ENCODE measurements at places on chromosomes 3 and 15.
A peak's percentile ranks its signal among the peaks of the same experiment; 100 is the strongest.

DNA sequence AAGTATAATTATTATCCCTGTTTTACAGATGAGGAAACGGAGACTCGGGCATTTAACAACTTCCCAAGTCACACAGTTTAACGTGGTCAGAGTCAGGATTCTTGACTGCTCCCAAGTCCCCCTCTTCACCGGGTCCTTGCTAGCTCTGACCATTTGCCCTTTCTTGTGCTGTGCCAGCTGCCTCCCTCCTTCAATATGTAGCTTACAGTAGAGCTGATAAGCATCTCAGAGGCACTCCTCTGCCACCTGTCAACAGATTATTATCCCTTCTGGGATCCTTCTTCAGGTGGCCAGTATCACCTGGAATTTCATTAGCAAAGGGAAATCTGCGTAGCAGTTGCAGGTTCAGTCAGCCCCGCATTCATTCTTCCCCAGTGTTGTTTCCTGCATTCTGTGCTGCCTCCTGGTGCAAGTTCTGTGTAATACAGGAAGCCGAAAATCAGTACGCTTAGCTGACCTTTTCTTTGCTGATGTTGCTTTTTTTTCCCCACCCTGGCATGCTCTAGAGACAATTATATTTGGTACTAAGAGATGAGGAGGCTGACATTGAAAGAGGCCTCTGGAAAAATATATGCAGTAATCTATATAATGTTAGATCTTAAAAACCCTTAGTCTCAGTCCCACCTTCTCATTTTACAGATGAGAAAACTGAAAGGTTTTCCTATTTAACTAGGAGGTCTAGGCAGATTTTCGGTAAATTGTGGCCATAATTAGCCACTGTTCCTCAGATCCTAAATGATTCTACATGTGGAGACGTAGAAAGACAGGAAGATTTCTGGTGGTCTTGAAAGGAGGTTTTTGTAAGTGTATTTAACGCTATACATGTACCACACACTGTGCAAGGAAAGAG, 24.8 kb downstream of the TMOD2 start:
- peaks cover 3% of the 10 kb centered on the region for H3K36me3 ChIP-seq
- DNase-seq, result no peak
- peaks cover 9% of the 10 kb centered on the region for H3K4me1 ChIP-seq
- H3K4me3 ChIP-seq, result no peak overlapping the region
- H3K27me3 ChIP-seq, result no peaks in the 10 kb centered on the region
- no peak overlapping the region for H3K27ac ChIP-seq

GRCh38 chr3:50600841-50601591, 10.6 kb downstream of the CISH start:
- peaks cover 63% of the 10 kb centered on the region for H3K4me1 ChIP-seq
- peak; percentile 99 for DNase-seq
- no peaks in the 10 kb centered on the region for H3K36me3 ChIP-seq
- H3K4me3 ChIP-seq, result peak overlapping the region; percentile 31
- H3K27ac ChIP-seq, result peak overlapping the region; percentile 97

GRCh38 chr3:106229495-106230278, 360.9 kb upstream of the CBLB start:
- no peaks in the 10 kb centered on the region for H3K4me1 ChIP-seq
- DNase-seq, result no peak
- H3K27ac ChIP-seq, result no peak overlapping the region
- no peaks in the 10 kb centered on the region for H3K27me3 ChIP-seq

DNA sequence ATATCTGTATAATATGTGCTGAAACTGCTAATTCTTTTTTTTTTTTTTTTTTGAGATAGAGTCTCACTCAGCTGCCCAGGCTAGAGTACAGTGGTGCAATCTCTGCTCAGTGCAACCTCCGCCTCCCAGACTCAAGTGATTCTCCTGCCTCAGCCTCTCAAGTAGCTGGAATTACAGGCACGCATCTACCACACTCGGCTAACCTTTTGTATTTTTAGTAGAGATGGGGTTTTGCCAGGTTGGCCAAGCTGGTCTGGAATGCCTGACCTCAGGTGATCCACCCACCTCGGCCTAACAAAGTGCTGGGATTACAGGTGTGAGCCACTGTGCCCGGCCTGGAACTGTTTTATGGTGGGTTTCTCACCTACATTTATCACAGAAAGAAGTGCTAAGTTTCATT, 307.8 kb upstream of the STT3B start:
- H3K27ac ChIP-seq, result no peak overlapping the region
- no peak for DNase-seq
- no peaks in the 10 kb centered on the region for H3K27me3 ChIP-seq
- H3K4me3 ChIP-seq, result no peak overlapping the region
- no peaks in the 10 kb centered on the region for H3K36me3 ChIP-seq

DNA sequence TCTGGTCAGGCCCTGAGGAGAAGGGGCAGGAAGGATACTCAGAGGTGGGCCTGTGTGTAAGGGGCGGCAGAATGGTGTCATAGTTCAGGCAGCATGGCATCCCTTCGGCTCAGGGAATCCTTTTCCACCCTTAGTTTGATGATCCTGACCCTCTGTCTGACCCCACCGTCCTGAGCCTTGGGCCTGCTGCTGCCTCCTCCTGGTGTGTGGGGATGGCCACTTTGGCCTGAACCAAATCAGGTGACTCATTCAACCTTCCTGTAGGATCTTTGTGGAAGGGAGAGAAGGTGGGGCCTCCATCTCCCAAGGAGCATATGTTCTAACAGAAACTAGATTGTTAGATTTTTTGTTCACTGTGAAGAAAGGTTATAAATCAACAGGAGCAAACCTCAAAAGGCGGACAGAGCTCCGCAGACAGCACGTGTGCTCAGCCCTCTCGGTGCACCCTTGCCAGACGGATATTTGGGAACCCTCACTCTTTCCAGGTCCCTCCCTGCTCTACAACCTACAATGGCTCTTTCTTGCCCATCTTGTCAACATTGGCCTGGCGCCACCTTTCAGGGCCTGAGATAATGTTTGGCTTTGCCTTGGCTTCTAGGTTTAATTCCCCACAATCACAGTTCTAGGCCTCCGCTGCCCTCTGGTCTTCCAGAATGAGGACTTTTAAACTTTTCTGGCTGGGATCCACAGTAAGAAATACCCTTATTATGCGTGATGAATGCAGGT, 21.7 kb downstream of the THSD4 start:
- peak; percentile 60 for DNase-seq
- H3K27ac ChIP-seq, result no peak overlapping the region
- H3K4me3 ChIP-seq, result no peak overlapping the region
- H3K27me3 ChIP-seq, result no peaks in the 10 kb centered on the region
- H3K36me3 ChIP-seq, result no peaks in the 10 kb centered on the region
- no peaks in the 10 kb centered on the region for H3K4me1 ChIP-seq

DNA sequence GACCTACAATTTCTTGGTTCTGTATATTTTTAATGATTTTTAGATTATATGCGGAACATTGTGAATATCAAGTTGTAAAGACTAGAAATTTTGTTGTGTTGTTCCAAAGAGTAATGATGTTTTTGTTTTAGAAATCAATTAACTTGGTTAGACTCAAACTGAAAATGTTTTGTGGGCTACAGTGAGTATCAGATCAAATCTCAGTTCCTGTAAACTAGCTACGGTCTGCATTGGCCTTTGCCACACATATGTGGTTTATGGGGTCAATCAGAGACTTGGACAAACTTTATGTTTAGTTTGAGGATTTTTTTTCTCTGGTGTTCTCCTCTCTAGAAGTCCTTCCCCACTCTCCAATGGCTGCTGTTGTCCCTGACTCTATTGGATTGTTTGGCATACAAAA, 308.0 kb upstream of the THRB start:
- no peak for DNase-seq
- H3K4me3 ChIP-seq, result no peak overlapping the region
- H3K36me3 ChIP-seq, result no peaks in the 10 kb centered on the region
- no peaks in the 10 kb centered on the region for H3K4me1 ChIP-seq
- no peaks in the 10 kb centered on the region for H3K27me3 ChIP-seq

GRCh38 chr3:183827809-183828537, 2.6 kb upstream of the MAP6D1 start:
- H3K4me1 ChIP-seq, result peaks cover 23% of the 10 kb centered on the region
- no peak overlapping the region for H3K4me3 ChIP-seq
- no peak overlapping the region for H3K27ac ChIP-seq
- no peak for DNase-seq
- H3K27me3 ChIP-seq, result no peaks in the 10 kb centered on the region
- peaks cover 57% of the 10 kb centered on the region for H3K36me3 ChIP-seq

GRCh38 chr15:67307156-67307555, 52.6 kb downstream of the IQCH start:
- no peaks in the 10 kb centered on the region for H3K4me1 ChIP-seq
- no peaks in the 10 kb centered on the region for H3K27me3 ChIP-seq
- no peak overlapping the region for H3K4me3 ChIP-seq
- no peaks in the 10 kb centered on the region for H3K36me3 ChIP-seq
- no peak overlapping the region for H3K27ac ChIP-seq

Measured in esophagus muscularis mucosa (tissue), 4 donors.